ENCODE measurements at places on chromosomes 13 and 19.

DNA sequence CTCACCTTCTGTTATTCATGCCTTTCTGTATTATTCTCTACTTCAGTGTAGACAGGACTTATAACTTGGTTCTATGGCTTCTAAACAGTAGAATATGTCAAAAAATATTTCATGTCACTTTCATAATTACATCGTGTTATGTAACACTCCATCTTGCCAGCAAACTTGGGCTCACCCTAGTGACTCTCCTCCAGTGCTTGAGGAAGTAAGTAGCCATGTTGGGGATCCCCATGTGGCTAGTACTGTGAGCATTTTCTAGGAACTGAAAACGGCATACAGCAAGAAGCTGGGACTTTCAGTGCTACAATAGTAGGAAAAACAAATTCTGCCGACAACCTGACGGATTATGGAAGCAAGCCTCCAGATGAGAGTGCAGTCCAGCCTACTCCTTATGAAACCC is 495.6 kb downstream of the SLITRK6 start:
- no peak for DNase-seq

- DNase-seq, result no peak
These were observed 1.2 kb downstream of the LSM4 start for GRCh38 chr19:18321734-18322102.

- DNase-seq, result no peak
These were observed 14.9 kb downstream of the MRPS31 start for GRCh38 chr13:40756042-40756441.

- no peak for DNase-seq
These were observed 44.3 kb downstream of the SLC7A1 start for GRCh38 chr13:29551214-29551613.

DNA sequence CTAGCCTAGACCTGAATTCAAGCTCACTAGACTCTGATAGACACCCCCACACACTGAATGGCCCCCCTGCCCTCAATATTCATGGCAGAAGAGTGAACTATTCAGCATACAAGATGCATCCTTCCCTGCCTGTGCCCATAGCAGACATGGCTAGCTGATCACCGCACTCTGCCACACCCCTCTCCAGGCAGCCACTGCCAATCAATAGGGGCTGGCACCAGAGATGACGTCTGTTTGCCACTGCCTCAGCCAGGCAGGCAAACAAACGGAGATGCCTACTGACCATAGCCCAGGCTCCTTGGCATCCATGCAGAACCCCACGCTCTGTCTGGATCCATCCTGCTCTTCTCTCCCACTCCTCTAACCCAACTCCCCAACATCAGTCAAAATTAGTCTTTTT is 13.8 kb upstream of the NPAS1 start:
- no peak for DNase-seq

GRCh38 chr13:45303026-45303425 is 38.0 kb downstream of the TPT1 start:
- DNase-seq, result no peak

- DNase-seq, result no peak
These were observed 23.0 kb upstream of the OLFM4 start for GRCh38 chr13:53005626-53006025.
